ENCODE measurements at places on chromosomes 2 and 18. TPM values are rescaled to one million over a fixed set of nuclear protein-coding genes. Genes with fewer than 3 reads are reported as not detected.

GRCh38 chr18:26495287-26495686 is 53.1 kb downstream of the KCTD1 start:
- H3K27me3 ChIP-seq: no peaks in the 10 kb centered on the region
- no peaks in the 10 kb centered on the region for H3K4me1 ChIP-seq
- H3K4me3 ChIP-seq: no peak overlapping the region
- no peak for DNase-seq

DNA sequence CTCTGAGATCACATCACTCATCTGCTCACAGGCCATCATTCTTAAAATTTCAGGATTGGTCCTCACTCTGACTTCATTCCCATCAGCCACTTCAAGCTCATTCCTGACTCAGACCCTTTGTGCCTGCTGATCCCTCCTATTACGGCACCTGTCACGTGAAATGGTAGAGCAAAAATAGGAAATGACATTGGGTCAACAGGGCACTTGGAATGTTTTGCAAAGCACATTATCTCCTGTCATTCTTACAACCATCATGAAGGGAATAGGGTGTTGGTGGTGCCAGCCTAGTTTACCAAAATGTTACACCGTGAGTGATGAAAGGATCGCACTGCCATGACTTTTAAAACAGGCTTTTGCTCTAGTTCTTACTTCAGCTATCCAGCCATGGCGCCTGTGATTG is 61.1 kb downstream of the EIF5B start:
- no peak overlapping the region for H3K4me3 ChIP-seq
- no peaks in the 10 kb centered on the region for H3K4me1 ChIP-seq
- H3K27me3 ChIP-seq: no peaks in the 10 kb centered on the region
- peaks cover 70% of the 10 kb centered on the region for H3K36me3 ChIP-seq

DNA sequence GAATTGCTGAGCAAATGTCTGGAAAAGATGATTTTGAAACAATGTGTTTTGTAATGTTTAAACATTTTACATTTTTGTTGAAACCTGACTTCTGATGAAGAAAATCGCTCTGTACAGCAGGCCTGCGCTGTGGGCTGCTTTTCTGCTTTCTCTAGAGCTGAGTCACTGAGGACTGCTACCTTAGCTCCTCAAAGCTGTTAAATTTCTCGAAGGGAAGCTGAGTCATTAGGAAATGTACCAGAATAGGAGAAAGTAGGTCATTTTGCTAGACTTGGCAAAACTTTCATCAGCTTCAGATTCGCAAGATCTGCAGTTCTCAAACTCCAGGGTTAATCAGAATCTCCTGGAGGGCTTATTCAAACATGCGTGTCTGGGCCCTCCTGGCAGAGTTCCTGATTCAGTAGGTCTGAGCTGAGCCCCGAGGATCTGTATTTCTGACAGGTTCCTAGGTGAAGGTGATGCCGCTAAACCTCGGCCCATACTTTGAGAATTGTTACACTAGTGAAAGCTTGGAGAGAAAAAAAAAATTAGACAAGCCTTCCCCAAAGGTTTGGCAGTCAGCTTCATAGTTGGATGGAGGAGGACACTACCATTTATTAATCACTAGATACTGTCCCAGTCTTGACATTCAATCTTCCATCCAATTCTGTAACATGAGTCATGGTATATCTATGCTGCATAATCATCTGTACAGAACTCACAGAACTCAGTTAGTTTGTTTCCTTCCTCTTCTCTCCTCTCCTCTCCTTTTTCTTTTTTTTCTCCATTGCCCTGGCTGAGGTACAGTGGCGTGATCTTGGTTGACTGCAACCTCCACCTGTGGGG is 297.6 kb downstream of the PARD3B start:
- H3K4me1 ChIP-seq: peaks cover 10% of the 10 kb centered on the region
- peak; percentile 68 for DNase-seq
- peak overlapping the region; percentile 19 for H3K27ac ChIP-seq
- H3K36me3 ChIP-seq: no peaks in the 10 kb centered on the region

- H3K4me1 ChIP-seq: peaks cover 1% of the 10 kb centered on the region
- H3K4me3 ChIP-seq: no peak overlapping the region
- DNase-seq: no peak
- H3K27ac ChIP-seq: no peak overlapping the region
These were observed 15.0 kb downstream of the CERS6 start for GRCh38 chr2:168471163-168471475.

Gene PPP4R1
- total RNA-seq: 149 TPM

- H3K27ac ChIP-seq: no peak overlapping the region
- no peaks in the 10 kb centered on the region for H3K4me1 ChIP-seq
- H3K4me3 ChIP-seq: no peak overlapping the region
- no peaks in the 10 kb centered on the region for H3K27me3 ChIP-seq
- peak; percentile 39 for DNase-seq
These were observed 522.0 kb downstream of the SPAG16 start for GRCh38 chr2:213806125-213806726.
